ENCODE measurements at places on chromosomes 11 and 22.

DNA sequence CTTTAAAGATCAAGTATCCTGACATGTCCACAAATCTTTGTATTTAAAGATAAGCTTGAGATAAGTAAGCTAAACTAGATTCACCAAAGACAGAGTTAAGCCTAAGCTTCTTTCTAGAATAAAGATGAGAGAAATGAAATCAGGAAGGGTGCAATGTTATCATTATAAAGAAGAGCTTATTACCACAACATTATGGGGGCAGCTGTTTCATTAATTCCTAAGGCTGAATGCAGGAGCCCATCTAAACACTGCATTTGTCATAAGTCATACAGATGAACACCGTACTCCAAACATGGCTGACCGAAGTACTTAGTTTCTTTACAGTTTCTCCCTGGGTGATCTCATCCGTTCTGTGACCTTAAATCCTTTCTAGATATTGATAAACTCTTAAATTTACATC is 16.3 kb downstream of the FDX1 start:
- H3K36me3 ChIP-seq: 0 out of 2 replicates have a peak, but pooled peaks cover under 1% of the 10 kb centered on the region
- no peak overlapping the region for H3K27ac ChIP-seq
- H3K4me1 ChIP-seq: no peaks in the 10 kb centered on the region
- no peak for DNase-seq

DNA sequence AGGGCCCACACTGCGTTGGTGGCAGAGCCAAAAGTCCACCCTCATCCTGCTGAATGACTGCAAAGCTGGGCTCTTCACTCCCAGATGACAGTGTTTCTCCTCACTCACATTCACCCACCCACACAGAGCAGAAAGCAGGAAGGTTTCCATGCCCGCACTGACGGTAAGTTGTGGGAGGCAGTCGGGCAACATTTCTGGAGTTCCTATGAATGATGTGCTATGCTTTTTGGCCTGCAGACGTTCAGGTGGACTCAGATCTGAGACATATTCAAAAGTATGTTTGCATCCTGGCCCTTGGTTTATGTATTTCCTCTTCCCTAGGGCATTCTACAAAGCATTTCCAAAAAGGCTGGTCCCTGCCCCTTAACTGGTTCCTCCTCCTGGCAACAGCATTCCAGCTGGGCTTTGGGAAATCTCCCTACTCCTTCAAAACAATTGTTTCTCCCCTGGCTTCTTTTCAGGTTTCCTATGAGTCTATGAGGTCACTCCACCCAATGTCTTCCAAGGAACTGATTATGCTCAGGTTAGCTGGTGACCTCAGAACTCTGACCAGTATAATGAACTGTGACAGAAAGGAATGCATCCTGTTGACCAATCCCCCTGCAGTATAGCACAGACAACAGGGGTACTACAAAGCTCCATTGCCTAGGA is 36.4 kb downstream of the PACSIN2 start:
- DNase-seq: no peak
- H3K4me1 ChIP-seq: no peaks in the 10 kb centered on the region
- H3K4me3 ChIP-seq: no peak overlapping the region
- H3K36me3 ChIP-seq: no peaks in the 10 kb centered on the region
- no peak overlapping the region for H3K27ac ChIP-seq

GRCh38 chr11:26575946-26576345 is 3.9 kb upstream of the MUC15 start:
- H3K4me1 ChIP-seq: no peaks in the 10 kb centered on the region
- DNase-seq: no peak
- no peak overlapping the region for H3K27ac ChIP-seq
- no peak overlapping the region for H3K4me3 ChIP-seq
- no peaks in the 10 kb centered on the region for H3K36me3 ChIP-seq

- H3K4me3 ChIP-seq: no peak overlapping the region
- DNase-seq: no peak
- H3K36me3 ChIP-seq: no peaks in the 10 kb centered on the region
- H3K27ac ChIP-seq: no peak overlapping the region
Observed at GRCh38 chr11:59776210-59777066, 21.3 kb downstream of the STX3 start.

GRCh38 chr22:41003066-41003465 is 51.9 kb downstream of the RBX1 start:
- H3K4me1 ChIP-seq: no peaks in the 10 kb centered on the region
- no peaks in the 10 kb centered on the region for H3K27me3 ChIP-seq
- H3K36me3 ChIP-seq: no peaks in the 10 kb centered on the region
- no peak overlapping the region for H3K27ac ChIP-seq
- H3K4me3 ChIP-seq: no peak overlapping the region

DNA sequence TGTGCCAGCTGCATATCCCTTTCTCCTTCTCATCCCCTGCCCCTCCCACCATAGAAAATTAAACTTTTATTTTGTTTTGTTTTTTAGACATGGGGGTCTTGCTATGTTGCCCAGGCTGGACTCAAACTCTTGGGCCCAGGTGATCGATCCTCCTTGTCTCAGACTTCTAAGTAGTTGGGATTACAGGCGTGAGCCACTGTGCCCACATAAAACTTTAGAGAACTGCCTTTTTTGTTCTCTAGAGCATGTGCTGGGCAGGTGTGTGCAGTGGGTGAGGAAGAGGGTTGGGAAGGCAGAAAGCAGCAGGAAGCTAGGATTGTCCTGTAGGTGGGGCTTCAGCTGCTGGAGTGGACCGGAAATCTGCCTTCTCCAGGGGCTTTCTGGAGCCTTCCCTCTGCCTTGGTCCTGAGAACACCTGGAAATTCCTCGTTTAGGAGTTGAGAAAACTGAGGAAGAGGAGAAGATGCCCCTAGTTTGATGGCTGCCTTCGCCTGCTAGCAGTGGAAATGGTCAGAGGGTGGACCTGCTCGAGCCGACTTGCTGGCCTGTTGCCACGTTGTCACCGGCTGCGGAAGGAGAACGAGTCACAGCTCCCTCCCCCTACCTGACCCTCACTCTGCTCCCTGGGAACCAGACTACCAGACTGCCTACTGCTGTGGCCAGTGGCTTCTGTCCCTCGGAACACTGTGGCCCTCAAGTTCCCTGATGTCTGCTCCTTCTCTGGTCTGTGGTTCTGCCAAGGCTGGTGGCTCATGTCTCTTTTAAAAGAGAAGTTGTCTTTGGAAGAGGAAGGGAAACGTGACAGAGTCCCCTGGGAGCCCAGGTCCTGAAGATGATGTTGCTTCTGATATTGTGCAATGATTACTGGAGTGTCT is 4.0 kb downstream of the ST14 start:
- peaks cover 28% of the 10 kb centered on the region for H3K4me1 ChIP-seq
- H3K27me3 ChIP-seq: peaks cover 7% of the 10 kb centered on the region
- DNase-seq: no peak
- H3K27ac ChIP-seq: no peak overlapping the region
- no peaks in the 10 kb centered on the region for H3K36me3 ChIP-seq

DNA sequence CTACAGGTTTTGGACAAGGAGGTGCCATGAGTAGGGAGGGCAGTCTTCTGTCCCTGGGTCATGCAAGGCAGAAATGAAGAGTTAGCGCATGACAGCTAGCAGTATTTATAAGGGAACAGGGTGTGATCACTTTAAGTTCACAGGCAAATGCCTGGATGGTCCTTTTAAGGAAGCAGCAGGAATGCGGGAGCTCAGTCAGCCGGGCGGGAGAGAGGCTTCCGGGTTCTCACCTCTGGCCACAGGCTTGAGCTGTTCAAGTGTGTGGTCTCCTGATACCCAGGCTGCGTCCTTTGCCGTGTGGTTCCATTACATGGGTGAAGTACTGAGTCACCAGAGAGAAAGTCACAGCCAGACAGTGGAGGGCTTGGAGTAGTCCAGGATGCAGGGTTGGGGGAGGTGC is 105.4 kb downstream of the BCR start:
- no peaks in the 10 kb centered on the region for H3K27me3 ChIP-seq
- H3K4me1 ChIP-seq: peaks cover 10% of the 10 kb centered on the region
- H3K4me3 ChIP-seq: no peak overlapping the region

DNA sequence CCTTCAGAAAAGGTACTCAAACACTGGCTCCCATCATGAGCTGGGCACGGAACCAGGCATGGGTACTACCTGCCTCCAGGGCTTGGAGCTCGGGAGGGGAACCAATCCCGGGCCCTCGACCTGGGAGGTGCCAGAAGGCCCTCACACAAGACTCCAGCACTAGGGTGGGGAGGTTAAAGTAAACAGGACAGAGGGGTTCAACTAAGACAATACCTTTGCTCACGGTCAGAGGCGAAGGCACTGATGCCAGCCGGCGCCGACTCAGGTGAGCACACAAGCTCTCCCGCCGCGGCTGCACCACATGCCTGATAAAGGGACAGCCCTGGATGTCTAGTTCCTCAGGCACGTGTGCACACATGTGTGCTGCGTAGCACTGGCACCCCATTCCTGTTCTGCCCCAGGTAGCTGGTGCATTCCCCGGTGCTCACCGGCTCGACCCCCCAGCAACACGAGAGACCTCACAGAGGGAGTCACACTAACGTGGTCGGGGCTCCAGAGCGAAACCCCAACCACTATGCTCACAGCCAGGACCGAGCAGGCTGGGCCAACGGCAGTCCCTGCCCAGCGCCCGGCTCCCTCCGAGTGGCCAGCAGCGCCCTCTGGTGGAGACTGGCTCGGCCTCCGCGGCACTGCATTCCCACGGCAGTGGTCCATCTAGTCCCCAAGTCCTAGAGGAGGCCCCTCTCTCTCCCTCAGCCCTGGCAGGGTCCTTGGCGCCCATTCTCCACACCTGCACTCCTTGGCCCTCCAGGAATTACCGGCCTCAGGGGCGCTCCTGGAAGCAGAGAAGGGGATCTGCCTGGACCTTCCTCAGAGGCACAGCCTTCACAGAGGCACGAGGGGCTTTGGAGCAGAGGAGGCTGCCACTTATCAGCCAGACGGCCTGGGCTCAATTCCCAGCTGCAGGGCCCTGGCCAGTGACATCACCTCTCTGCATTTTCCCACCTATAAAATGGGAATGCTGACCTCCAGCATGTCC is 28.8 kb upstream of the MOB2 start:
- no peak overlapping the region for H3K4me3 ChIP-seq
- no peaks in the 10 kb centered on the region for H3K4me1 ChIP-seq
- no peak overlapping the region for H3K27ac ChIP-seq
- peak; percentile 28 for DNase-seq
- H3K36me3 ChIP-seq: no peaks in the 10 kb centered on the region
- H3K27me3 ChIP-seq: no peaks in the 10 kb centered on the region

- no peak overlapping the region for H3K27ac ChIP-seq
- H3K4me1 ChIP-seq: peaks cover 27% of the 10 kb centered on the region
- H3K27me3 ChIP-seq: no peaks in the 10 kb centered on the region
Observed at GRCh38 chr11:65555693-65556231, 2.4 kb downstream of the LTBP3 start.

DNA sequence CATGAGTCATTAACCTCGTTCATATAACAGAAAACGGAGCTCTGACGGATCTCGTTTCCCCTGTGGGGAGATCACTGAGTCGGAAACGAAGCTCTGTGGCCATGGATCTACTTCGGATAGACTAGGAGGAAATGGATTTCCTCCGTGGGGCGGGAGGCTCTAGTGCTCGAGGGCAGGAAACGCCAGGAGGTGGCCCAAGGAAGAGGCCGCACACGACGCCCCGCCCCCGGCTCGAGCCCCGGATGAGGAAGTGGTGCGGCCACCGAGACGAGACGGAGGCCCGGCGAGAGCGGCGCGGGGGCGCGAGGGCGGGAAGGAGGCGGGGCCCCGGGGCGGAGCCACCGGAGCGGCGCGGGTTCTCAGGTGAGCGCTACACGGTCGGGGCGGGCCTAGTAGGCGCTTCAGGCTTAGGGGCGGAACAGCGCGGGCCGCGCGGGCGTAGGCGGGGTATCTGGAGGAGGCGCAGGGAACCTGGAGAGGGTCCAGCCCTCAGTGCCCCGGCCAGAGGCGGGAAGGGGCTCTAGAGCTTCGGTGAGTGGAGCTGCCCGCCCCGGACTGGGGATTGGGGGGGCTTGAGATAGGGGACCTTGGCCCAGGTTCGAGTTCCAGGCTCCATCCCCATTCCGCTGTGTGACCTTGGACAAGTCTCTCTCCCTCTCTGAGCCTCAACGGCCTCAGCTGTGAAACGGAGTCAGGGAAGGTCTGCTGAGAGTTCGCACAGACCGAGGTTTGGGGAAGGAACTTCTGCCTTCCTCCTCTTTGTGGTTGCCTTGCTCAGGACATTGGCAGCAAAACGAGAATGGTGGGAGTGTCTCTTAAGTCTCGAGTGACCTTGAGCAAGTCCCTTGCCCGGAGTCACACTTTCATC is at the start of gene DEPDC5:
DEPDC5 (plus strand) TSS at position 386 of the 868 bp plus-strand sequence. CDS start 903 bp downstream, outside the sequence.
- no peaks in the 10 kb centered on the region for H3K27me3 ChIP-seq
- H3K27ac ChIP-seq: peak within 1 kb of the TSS; percentile 80
- H3K4me3 ChIP-seq: peak within 1 kb of the TSS; percentile 85
- peak; percentile 96 for DNase-seq
- H3K4me1 ChIP-seq: peaks cover 11% of the 10 kb centered on the region
- H3K36me3 ChIP-seq: no peaks in the 10 kb centered on the region

GRCh38 chr11:120908461-120909181 is 115.3 kb upstream of the TBCEL start:
- no peaks in the 10 kb centered on the region for H3K36me3 ChIP-seq
- DNase-seq: no peak
- no peak overlapping the region for H3K4me3 ChIP-seq
- H3K4me1 ChIP-seq: no peaks in the 10 kb centered on the region
- H3K27ac ChIP-seq: no peak overlapping the region
- no peaks in the 10 kb centered on the region for H3K27me3 ChIP-seq

GRCh38 chr11:73249853-73250783 is 22.0 kb upstream of the P2RY6 start:
- peak overlapping the region; percentile 32 for H3K4me3 ChIP-seq
- peak overlapping the region; percentile 98 for H3K27ac ChIP-seq
- H3K4me1 ChIP-seq: peaks cover 26% of the 10 kb centered on the region
- H3K27me3 ChIP-seq: no peaks in the 10 kb centered on the region
- DNase-seq: peak; percentile 57
- H3K36me3 ChIP-seq: no peaks in the 10 kb centered on the region

DNA sequence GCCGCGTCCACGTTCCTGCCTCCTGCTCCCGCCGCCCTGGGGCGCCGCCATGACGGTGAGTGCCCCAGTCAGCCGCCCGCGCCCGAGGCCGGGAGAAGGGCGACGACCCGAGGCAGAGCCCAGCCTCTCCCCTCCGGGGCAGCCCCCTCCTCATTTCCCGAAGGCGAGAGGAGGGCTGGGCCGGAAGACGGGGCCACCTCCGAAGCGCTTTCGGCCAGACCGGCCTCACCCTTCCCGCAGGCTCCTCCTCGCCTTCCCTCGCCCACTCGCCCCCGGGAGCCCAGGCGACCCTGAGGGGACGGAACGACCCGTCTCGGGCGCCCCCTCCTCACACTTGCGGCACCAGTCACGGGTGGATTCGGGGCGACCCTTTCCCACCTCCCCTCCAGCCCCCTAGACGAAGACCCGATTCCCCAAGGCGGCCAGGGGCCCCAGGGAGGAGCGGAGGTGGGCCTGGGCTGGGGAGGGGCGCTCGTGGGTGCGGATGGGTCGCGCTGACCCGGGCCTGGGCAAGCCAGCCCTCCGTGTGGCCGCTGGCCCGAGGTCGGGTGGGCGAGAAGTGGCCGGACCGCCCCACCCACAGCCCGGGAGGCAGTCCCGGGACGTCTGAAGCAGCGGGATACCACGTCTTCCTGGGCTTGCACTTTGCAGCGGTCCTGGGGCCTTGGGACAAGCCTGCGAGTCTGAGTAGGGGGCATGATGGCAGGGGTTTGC is 49.7 kb downstream of the TRIOBP start:
- no peaks in the 10 kb centered on the region for H3K27me3 ChIP-seq
- H3K4me3 ChIP-seq: peak overlapping the region; percentile 91
- H3K4me1 ChIP-seq: peaks cover 9% of the 10 kb centered on the region
- H3K36me3 ChIP-seq: no peaks in the 10 kb centered on the region
- no peak overlapping the region for H3K27ac ChIP-seq

All from MM.1S (cell line).